ENCODE measurements at places on chromosomes 6 and 20.
A peak's percentile ranks its signal among the peaks of the same experiment; 100 is the strongest.

DNA sequence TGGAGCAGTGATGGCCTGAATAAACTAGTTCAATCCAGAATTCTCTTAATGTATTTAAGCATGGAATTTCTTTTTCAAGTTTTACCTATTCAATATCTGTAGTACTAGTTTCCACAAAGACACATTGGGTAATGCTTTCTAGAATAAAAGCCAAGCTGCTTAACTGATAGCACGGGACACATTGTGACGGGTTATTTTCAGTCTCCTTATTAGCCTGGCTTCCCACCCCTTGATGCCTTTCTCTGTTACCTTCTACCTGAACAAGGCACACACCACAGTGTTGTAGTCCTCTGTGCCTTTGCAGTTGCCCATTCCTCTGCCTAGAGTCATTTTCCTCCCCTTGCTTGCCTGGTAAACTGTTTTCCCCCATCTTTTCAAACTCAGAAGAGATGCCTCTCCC lies 139.1 kb downstream of the HDGFL1 start:
- no peak for DNase-seq

DNA sequence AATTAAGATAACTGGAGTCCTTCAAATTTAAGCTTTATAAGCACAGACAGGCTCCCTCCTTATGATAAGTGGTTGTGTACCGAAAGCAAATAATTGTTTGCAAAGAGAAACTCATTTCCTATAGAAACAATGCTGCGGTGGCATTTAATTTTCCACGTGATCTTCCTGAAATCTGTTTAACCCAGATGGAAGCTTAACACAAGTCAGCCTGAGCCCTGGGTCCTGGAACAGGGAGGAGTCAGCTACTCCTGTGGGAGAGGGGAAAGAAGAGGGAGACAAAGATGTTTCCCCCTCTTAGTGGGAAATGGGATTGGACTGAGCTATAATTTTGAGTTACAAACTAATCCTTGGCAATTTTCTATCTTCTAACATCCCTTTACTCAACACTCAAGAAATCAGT lies 136.5 kb downstream of the ELOVL4 start:
- DNase-seq, result no peak

DNA sequence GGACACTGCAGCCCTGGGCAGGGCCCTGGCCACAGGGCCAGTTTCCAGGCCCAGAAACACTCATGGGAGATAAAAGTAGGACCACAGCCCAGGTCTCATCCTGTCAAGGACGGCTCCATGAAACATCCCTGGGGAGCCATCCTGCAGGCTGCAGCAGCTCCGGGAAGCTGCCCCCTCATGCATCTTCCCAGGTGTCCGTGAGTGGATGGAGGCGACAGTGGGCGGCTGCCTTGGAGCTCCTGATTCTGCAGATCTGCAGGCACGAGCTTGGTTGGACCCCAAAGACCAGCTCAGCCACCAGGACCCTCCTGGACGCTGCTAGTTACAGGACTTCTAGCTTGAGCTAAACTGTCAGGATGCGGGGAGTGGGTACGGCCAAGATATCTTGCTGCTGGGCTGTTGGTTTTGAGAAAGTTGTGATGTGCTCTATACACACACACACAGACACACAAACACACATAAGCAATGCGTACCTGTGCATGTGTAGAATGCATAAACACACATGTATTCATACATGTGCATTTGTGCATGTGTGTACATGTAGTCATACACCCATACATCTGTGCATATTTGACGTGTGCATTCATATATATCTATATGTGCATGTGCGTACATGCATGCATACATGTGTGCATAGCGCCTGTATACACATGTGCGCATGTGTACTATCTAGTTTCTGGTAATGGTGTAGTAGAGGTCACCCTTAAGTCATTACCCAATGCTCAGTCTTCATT lies 297.8 kb downstream of the TAF4 start:
- DNase-seq, result no peak

DNA sequence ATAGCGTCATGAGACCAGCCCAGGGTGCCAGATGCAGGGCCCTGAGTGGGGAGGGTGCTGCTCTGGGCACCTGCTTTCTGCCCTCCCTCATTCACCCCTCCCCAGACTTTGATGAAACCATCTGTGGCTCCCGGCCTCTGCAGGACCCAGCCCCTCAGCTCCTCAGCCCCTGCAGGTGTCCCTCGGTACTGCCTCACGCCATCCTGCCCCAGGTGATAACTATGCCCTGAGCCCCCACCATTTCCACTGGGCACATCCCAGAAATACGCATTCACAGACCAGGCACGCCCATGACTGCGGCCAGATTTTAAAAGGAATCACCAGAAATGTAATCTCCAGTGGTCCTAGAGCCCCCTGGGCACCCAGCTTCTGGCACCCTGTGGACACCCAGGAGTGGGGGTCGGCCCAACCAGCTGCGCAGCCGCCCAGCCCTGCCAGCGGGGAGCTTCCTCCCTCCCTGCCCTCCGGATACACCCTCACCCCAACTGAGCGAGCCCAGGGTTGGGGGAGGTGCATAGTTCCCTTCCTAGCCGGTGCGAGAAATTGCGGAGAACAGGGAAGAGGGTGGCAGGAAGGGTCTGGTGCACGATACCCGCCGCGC lies 615 bp upstream of the NTSR1 start:
- DNase-seq, result peak; percentile 43

DNA sequence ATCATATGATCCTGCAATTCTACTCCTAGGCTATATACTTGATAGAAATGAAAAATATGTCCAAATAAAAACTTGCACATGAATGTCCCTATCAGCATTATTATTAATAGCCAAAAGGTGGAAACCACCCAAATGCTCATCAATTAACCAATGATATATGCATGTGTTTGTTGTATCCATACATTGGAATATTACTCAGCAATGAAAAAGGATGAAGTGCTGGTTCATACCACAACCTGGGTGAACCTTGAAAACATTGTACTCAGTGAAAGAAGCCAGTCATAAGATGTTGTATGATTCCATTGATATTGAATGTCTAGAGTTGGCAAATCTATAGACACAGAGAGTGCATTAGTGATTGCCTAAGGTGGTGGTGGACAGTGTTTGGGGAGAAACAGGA lies 267.6 kb downstream of the PRKN start:
- no peak for DNase-seq

DNA sequence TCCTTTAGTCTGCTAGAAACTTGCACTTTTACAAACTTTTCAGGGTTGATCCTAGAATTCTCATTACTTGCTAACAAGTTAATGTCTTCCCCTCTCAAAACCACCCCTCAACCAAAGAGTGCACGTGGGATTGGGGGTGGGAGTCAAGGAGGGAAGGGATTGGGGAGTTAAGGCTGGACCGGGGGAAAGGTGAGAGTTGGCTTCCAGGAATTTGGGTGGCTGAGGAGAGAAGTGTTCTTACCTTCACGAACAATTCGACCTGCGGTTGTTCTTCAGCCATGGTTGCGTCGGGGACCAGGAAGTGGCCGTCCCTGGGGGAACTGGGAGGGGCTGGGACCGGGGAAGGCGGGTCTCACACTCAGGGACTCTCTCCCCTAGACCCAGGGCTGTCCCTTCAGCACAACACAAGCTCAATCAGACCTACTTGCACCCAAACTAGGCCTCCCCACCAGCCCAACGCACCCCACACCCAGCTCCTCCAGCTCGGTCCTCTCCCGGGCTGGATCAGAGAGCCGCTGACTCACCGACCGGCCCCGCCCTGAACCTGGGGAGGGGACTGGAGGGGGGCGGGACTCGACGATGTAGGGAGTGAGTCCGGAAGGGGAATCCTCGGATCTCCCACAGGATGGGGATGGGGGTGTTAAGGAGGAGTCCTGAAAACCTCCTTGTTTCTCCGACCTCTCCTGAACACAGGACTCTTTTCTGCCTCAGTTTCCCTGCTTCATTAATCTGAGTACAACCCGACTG lies at the start of gene CLIC1:
Gene CLIC1 (minus strand): TSS at position 510 of the 747 bp plus-strand sequence. CDS start 230 bp downstream, at position 280.
- DNase-seq, result peak; percentile 86

GRCh38 chr20:14992961-14993360 lies 655.5 kb upstream of the FLRT3 start:
- no peak for DNase-seq

GRCh38 chr20:49464556-49464955 lies 17.9 kb downstream of the KCNB1 start:
- DNase-seq, result no peak

DNA sequence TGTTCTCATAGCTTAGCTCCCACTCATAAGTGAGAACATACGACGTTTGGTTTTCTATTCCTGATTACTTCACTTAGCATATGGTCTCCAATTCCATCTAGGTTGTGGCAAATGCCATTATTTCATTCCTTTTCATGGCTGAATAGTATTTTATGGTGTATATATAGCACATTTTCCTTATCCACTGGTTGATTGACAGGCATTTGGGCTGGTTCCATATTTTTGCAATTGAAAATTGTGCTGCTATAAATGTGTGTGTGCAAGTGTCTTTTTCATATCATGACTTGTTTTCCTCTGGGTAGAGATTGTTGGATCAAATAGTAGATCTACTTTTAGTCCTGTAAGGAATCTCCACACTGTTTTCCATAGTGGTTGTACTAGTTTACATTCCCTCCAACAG lies 133.0 kb upstream of the TAB2 start:
- no peak for DNase-seq

- no peak for DNase-seq
These were observed 18.4 kb downstream of the DUSP22 start for GRCh38 chr6:310671-311070.

DNA sequence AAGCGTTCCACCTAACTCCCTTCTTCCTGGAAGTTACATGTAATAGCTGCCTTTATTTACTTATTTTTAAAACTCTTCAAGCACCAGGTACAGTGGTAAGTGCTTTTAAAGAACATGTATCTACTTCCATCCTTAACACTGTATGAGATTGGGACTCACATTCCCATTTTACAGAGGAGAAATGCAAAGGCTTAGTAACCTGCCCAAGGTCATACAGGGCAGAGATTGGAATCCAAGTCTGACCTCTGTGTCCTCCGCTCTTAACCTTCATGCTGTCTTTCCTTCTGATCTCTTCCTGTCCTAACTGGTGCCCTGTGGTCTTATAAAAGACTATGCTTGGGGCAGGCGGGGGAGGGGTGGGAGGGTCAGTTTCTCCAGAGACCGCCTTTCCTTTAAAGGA lies 1.6 kb downstream of the B4GALT5 start:
- DNase-seq, result no peak

GRCh38 chr6:22529866-22530265 lies 39.5 kb upstream of the HDGFL1 start:
- DNase-seq, result no peak

DNA sequence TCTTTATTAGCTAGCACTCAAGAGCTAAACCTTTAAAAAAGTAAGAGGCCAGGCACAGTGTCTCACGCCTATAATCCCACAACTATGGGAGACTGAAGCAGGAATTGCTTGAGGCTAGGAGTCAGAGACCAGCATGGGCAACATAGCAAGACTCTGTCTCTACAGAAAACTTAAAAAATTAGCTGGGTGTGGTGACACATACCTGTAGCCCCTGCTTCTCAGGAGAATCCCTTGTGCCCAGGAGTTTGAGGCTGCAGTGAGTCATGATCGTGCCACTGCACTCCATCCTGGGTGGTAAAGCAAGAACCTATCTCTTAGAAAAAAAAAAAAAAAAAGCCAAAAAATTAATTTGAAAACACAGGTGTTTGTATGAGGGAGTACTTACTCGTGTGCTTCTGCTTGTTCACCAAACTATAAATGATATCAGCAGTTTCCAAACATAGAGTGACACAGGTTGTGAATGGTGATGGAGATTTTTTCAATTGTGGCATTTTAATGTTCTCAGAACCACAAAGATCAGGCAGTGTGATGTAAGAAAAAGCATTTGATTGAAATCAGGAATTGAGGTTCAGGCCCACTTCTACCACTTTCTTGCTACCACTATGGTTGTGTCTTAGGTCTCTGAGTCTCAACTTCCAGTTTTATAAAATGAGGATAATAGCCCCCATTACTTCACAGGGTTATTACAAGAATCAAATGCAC lies 104.9 kb downstream of the FOXO3 start:
- no peak for DNase-seq

- no peak for DNase-seq
These were observed 46.6 kb upstream of the TFAP2C start for GRCh38 chr20:56582542-56582941.

- DNase-seq, result no peak
These were observed 73.7 kb downstream of the GMDS start for GRCh38 chr6:2171728-2172127.

GRCh38 chr6:4287811-4288244 lies 152.5 kb upstream of the ECI2 start:
- no peak for DNase-seq

DNA sequence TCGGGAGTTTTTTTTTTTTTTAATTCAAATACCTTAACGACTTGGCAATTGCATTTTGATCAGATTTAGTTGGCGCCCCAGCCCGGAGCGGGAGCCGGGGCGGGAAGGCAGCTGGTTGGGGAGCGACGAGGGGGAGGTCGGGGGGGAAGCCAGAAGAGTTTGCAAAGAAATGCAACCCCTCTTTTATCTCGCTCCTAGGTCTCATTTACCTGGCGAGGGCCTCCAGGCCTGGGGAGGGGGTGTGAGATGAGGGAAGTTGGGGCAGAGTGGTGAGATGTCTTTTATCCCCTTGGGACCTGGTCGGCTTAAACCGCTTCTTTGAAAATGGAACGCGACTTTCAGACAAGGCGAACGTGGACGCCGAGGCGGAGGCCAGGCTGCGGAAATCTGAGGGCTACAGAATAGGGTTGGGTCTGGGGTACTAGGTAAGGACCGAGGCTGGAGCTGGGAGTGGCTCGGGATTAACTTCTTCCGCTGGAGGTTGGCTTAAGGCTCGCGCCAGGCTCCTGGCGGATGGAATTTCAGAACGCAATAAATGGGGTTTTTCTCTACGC lies 40.3 kb downstream of the NCR2 start:
- DNase-seq, result no peak

- no peak for DNase-seq
These were observed 170.4 kb downstream of the HTR1B start for GRCh38 chr6:77292564-77293546.

DNA sequence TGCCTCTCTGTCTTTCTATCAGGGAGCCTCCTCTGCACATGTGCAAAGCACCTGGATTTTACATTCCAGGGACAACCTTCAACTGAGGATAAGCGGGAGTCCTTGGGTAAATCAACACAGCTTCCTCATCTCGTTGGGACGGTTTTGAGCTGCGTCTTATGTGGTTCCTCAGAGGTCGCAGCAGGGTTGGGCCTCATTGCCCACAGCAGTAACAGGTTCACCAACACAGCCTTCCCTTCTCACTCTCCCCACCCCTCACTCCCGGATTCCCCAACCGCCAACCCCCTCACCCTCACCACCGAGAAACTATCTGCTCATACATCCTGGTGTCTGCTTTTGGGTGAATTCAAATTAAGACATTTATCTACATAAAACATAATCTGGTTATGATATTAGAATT lies 155.8 kb upstream of the GGTLC1 start:
- no peak for DNase-seq

GRCh38 chr20:24970754-24971153 lies 21.7 kb downstream of the CST7 start:
- DNase-seq, result peak; percentile 2

- peak; percentile 45 for DNase-seq
These were observed 12.3 kb upstream of the HDDC2 start for GRCh38 chr6:125314009-125314581.

DNA sequence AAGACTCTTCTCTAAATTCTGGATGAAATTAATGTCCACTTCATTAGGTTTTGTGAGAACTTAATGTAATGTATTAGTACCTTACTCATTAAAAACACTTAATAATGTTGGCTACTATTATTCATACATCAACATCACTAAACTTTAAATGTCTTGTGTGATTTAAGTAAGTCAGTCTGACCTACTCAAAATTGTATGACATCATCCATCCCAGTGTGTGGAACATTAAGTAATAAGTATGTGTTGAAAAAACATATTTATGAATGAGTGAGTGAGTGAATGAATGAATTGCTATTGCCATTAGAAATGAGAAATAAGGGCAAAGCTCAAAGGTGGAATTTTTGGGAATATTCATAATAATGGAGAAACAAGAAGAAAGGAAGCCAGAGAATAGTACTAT lies 285.8 kb downstream of the HTR1B start:
- DNase-seq, result no peak
